Left cardiac atrium (tissue), 4 donors: ENCODE measurements at places on chromosomes 16 and 17.

DNA sequence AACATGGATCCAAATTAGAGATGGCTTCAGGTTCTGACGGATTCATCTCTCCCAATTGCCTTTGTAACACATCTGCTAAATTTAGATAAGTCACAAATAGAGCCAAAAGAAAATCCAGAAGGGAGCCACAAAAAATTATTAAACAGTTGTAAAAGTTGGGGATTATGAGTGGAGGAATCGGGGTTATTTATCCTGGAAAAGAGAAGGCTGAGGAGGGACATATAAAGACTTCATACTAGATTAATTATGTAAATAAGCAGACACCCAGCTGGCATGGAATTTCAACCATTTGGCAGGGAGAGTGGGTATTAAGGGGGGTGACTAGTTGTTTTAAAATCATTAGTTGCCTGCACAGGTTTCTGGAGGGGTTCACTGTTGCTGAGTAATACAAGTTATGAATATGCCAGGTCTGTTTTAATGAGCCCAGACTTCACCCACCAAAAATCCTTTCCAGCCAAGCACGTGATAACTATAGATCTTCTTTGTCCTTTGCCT, 89.6 kb downstream of the CDH13 start:
- no peak for DNase-seq

- DNase-seq: no peak
Measured at GRCh38 chr16:76932541-76933211, 258.3 kb upstream of the MON1B start.

DNA sequence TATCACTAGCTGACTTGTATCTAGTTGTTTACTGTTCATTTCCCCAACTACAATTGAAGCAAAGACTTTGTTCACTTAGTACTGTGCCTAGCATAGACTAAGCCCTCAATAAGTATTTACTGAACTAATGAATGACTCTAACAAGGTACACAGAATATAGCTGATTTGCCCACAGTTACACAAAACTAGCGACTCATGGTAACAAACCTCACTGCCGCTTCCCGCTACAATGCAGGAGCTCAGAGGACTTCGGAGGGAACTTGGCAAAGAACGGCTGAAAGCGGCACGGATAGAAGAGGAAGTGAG, 524 bp downstream of the EFTUD2 start:
- DNase-seq: peak; percentile 43

GRCh38 chr16:84081446-84081989, 35.2 kb downstream of the MBTPS1 start:
- no peak for DNase-seq

DNA sequence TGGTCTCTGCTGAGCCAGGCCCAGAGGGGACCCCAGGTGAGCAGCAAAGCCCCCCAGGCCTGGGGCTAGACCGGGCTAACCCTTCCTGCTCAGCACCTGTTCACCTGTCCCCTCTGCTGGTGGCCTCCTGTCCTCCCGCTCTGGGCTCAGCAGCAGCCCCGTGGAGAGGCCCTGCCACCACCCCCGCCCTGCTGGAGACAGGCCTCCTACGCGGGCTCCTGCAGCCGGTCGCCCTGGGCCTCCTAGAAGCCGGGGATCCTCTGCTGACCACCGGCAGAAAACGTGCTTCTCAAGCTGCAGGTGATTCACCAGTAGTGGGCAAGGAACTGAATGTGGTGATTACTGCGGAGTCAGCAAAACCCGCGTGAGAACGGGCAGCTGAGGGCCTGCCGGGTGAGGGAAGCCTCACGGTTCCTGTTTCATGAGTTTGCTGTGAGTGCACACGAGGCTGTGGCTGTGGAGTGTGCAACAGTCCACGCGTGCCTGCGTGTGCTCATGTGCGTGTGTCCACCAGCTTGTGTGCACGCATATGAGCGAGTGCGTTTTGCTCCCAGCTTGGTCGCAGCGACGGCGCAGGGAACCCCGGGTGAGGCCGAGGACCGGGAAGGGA, 792 bp downstream of the SECTM1 start:
- peak; percentile 57 for DNase-seq

- peak; percentile 86 for DNase-seq
Measured at GRCh38 chr17:19004421-19005136, at the start of gene FAM83G. TSS of gene FAM83G (minus strand) at chr17:19004764. CDS start at chr17:19004041, 723 bp downstream.

DNA sequence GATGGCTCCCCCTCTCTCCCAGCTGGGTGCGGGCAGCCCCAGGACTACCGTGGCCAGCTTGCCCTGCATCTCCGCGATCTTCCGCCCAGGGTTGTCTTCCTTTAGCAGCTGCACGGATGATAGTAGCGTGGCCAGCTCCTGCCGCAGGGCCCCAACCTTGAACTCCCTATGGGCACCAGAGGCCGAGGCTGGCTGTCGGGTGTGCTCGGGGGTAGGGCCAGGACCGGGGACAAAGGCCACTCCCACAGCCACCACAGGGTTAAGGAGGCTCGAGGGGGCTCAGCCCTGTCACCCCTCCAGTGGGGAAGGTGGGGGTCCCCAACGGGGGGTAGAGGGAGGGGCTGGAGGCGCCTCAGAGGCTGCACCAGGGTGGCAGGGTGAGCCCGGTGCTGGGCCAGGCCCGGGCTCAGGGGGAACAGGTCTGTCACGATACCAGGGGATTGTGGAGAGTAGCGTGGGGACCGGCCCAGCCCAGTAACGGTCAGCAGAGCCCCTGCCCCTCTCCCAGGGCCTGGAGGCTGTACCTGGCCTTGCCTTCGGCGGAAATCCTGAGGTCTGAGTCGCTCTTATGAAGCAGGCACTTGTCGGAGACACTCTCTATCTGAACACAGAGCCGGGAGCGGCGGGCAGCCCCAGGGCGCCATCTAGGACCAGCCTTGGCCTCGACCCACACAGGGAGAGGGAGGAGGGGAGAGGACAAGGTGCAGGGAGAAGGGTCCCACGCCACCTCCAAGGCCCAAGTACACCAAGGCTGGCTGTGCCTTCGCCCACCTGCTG, 5.2 kb downstream of the PERCC1 start:
- DNase-seq: no peak

GRCh38 chr17:30117675-30118081, 1.1 kb downstream of the NSRP1 start:
- no peak for DNase-seq

DNA sequence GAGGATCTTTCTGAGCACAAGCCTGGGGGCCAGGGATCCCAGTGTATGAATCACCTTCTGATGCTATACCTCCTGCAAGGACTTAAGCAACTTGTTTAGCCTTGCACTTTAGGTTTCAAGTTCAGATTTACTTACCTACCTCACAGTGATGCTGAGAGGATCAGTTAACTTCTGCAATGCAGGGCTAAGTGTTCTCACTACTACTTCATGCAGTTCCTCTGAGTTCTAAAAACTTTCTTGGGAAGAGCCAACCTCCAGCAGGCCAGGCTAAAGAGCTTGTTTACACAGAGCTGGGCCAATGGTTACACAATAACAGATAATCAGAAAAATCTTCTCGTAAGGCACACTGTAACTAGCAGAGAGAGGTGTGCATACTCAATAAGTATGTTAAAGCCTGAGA, 13.0 kb downstream of the VEZF1 start:
- no peak for DNase-seq

- no peak for DNase-seq
Measured at GRCh38 chr17:68562736-68563135, 38.4 kb downstream of the FAM20A start.

DNA sequence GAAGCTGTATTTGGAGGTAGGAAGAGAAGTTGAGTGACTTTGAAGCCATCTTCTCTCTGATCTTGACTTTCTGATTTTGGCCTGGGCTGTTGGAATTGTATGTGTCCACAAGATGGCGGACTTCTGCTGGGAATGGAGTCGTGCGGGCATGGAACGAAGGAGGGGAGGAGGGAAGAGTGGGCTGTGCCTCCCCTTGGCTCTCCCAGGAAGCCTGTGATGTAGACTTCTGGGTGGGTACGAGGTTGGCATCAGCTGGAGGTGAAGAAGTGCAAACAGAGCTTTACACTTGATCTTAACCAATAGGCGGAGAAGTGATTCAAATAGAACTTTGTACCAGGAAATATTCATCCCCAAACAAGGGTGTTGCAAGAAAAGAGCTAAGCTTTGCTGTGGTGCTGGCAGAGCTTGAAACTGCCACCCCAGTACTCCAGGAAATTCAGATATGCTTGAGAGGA, 7.4 kb upstream of the TMEM220 start:
- peak; percentile 58 for DNase-seq

- no peak for DNase-seq
Measured at GRCh38 chr17:29000973-29001372, 4.9 kb downstream of the SEZ6 start.

- no peak for DNase-seq
Measured at GRCh38 chr16:57951204-57951960, 19.5 kb downstream of the CNGB1 start.

DNA sequence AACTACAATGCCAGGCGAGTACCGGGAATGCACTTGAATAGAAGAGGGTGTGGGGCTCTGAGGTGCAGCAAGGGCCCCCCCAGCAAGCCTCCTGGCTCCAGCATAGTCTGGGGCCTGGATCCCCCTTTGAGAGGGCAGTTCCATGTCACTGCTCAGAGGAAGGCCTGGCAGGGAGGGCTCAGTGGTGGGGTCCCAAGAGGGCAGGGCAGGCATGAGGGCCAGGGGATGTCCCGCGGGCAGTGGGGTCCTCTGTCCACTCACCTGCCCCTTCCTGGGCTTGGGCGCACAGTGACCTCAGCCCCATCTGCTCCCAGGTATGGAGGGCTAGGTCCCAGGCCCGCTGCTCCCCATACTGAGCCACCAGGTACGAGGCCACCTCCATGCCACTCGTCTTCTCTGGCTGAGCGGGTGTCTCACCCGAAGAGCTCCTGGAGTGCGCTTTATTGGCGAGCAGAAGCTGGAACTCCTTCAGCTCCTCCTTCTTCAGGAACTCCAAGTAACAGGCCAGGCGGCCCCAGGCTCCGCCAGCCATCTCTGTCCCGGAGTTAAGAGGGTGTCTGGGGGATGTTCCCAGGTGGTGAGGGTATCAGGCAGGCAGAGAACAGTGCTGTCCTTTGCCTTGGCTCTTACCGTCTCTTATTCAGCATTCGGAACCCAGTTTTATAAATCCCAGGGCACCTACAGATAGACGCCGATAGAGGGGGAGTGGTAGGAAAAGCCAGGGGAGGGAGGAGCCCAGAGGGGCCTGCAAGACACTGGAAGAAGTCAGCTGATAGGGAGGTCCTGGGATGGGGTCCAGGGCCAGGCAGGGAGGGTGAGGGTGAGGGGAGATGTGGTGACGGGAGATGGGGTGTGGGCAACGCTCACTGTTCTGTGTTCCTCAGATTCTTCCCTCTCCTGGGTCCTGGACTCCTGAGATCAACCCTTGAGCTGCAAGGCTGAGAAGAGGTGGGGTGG, 605 bp downstream of the NLRP1 start:
- peak; percentile 45 for DNase-seq

- DNase-seq: no peak
Measured at GRCh38 chr17:31321966-31322365, 544 bp upstream of the EVI2A start.

DNA sequence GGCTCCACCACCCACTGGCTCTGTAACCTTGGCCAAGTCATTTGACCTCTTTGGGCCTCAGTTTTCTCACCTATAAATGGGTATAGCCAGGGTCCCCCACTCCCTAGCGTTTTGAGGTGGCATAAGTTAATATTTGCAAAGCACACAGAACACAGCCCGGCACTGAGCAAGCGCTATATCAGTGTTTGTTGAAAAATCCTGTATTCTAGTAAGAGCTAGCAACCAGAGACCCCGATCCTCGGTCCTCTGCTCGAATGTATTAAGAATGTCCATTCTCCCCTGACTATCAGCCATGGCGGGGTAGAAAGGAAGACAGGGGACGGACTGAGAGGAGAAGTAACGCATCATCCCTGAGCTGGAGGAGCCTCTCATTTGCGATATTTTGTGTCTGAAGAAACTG, 131.2 kb downstream of the IRF8 start:
- no peak for DNase-seq

- no peak for DNase-seq
Measured at GRCh38 chr17:31299624-31300023, 2.6 kb upstream of the OMG start.

DNA sequence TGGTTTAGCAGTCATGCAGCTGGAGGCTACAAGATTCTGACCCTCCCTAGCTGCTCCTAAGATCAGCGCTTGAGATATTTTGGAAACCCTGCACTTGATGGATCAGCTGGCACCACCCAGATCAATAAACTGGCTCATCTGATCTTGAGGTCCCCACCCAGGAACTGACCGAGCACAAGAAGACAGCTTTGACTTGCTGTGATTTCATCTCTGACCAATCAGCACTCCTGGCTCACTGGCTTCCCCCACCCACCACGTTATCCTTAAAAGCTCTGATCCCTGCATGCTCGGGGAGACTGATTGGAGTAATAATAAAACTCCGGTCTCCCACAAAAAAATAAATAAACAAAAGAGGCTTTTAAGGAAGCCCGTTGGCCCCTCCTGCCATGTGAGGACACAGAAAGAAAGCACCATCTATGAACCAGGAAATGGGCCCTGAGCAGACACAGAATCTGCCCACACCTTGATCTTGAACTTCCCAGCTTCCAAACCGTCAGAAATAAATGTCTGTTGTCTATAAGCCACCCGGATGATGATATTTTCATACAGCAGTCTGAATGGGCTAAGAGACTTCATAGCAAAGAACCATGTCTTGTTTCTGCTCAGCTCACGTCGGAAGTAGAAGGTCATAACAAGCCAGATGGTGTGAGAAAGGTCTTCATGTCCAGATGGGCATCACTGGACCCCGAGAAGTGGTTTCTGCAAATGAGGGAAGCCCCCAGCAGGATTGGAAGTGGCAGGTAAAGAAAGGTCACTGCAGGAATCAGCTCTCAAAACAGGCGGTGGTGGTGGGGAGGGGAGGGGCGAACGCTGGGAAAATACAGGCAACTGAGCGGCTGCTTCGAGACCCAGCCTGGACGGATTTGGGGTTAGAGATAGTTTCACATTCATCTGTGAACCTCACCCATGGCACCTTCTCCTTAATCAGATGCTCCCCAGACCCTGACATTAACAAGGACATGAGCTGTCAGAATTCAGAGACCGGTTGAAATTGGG, 19.8 kb upstream of the RPH3AL start:
- DNase-seq: no peak

DNA sequence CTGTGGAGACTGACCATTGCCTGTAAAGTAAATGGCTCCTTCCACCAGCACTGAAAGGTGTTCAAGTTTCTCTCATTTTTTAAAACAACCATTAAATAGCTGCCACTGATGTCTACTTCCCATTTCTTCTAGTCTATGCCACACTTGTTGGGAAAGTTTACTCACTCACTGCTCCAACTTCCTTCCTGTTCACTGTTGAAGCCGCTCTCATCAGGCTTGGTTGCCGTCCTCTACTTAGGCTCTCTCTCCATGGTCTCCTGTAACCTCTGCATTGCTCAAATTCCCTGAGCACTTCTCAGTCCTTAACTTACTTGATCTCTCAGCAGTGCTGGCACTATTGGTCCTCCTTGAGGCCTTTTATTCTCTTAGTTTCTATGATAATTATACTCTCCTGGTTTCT, 32.4 kb downstream of the SNX11 start:
- DNase-seq: no peak

DNA sequence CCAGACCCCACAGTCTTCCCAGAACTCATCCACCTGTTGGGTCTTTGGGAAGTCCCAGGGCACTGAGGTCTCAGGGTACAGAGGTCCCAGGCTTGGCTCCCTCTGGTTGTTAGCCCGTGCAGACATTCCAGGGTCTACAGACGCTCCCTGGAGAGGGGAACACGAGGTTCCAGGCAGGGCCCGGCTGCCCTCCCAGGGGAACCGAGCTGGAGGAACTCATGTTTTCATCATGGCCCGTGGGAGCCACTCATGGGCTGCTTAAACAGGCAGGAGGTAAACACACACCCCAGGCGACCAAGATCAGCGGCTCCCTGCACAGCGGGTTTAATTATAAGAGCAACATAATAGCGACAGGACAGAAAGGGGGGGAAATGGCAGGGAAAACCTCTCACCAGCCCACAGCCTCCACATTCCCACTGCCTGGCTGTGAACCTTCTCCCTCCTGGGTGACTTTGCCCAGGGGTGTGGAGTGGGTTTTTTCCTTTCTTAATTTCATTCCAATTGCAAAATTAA, 36.5 kb downstream of the TRARG1 start:
- no peak for DNase-seq
